ENCODE measurements at places on chromosomes 5 and 9. TPM values are rescaled to one million over a fixed set of nuclear protein-coding genes. Genes with fewer than 3 reads are reported as not detected.
A peak's percentile ranks its signal among the peaks of the same experiment; 100 is the strongest.

DNA sequence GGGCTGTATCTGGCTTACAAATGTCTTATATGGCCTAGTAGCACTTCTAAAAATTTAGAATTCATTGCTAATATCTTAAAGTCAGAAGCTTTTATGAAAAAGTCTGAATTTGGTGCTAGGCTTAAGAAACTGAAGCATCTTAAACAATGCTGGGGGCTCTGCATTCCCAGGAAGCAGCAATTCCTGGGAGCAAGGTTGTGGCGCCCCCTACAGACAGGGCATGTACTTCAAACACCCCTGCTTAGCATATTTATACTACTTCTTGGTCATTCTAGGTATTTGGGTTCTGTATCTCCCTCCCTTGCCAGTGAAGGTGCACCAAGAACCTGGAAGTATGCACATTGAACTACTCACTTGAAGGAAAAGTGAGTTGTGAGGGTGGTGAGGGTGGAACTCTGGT, 64.6 kb upstream of the GRIA1 start:
- DNase-seq: no peak
- no peaks in the 10 kb centered on the region for H3K27me3 ChIP-seq
- no peaks in the 10 kb centered on the region for H3K36me3 ChIP-seq
- H3K4me1 ChIP-seq: no peaks in the 10 kb centered on the region
- no peak overlapping the region for H3K4me3 ChIP-seq
- H3K27ac ChIP-seq: no peak overlapping the region

DNA sequence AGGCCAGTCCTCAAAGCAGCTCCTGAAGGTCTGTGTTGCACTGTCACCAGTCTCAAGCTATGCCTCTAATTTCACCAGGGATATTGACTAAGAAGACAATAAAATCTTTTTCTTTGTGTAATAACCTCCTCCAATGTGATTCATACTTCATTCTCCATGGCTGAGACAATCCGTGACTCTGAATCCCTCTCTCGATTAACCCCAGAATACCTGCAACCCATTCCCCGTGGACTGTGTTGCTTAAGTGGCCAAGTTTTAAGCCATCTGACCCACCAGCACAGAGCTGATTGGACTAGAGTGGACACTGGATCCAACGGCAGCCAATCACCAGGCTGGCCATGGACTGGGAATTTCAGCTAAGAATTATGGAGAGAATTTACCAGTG, 5.4 kb upstream of the CCIN start:
- no peaks in the 10 kb centered on the region for H3K27me3 ChIP-seq
- H3K4me1 ChIP-seq: peaks cover 28% of the 10 kb centered on the region
- no peak overlapping the region for H3K4me3 ChIP-seq
- peak overlapping the region; percentile 55 for H3K27ac ChIP-seq
- no peaks in the 10 kb centered on the region for H3K36me3 ChIP-seq

DNA sequence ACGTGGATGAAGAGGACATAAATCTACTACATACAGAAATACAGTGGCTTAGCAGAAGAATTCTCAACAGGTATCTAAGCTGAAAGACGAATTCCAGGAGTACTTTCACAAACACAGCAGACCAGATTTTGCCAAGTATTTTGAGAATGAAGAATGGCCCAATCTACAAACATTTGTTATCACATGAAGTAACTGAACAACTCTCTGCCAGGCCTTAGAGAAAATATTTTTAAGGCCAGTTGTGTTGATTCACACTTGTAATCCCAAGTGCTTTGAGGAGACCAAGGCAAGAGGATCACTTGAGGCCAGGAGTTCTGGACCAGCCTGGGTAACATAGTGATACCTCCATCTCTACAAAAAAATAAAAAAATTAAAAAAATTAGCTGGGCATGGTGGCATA, 14.3 kb downstream of the AGTPBP1 start:
- H3K4me3 ChIP-seq: no peak overlapping the region
- DNase-seq: no peak
- no peaks in the 10 kb centered on the region for H3K36me3 ChIP-seq
- no peak overlapping the region for H3K27ac ChIP-seq
- H3K27me3 ChIP-seq: no peaks in the 10 kb centered on the region

- H3K36me3 ChIP-seq: no peaks in the 10 kb centered on the region
- no peak for DNase-seq
- no peak overlapping the region for H3K27ac ChIP-seq
Measured at GRCh38 chr5:87851603-87852002, 417.0 kb downstream of the TMEM161B start.

- no peak for DNase-seq
- no peak overlapping the region for H3K4me3 ChIP-seq
- no peaks in the 10 kb centered on the region for H3K36me3 ChIP-seq
- no peak overlapping the region for H3K27ac ChIP-seq
- no peaks in the 10 kb centered on the region for H3K27me3 ChIP-seq
- H3K4me1 ChIP-seq: no peaks in the 10 kb centered on the region
Measured at GRCh38 chr5:95178046-95178651, 106.7 kb downstream of the MCTP1 start.

GRCh38 chr5:10297646-10298204, 10.0 kb downstream of the CMBL start:
- H3K36me3 ChIP-seq: no peaks in the 10 kb centered on the region
- H3K4me3 ChIP-seq: no peak overlapping the region
- H3K4me1 ChIP-seq: peaks cover 6% of the 10 kb centered on the region
- no peak for DNase-seq

DNA sequence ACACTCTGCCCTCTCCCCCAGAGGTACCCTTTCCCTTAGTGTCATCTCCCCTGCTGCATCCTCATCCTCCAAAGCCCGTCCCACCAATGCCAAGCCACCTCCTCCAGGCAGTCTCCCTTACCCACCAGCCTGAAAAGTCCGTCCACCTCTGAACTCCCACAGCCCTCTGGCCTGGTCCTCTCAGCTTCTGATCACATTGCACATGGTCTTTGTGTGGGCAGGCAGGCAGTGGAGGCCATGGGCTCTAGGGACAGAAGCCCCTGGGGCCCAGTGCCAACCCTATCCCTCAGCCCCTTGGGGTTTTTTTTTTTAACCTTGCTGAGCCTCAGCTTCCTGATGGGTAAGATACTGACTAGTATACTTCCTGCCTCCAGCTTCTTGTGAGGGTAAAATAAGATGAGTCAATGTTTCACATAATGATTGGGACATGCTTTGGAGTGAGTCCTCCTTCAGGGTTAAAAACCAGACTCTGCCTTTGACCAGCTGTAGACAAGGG, 19.4 kb downstream of the CSF1R start:
- no peaks in the 10 kb centered on the region for H3K27me3 ChIP-seq
- no peak for DNase-seq
- H3K27ac ChIP-seq: no peak overlapping the region
- peaks cover 4% of the 10 kb centered on the region for H3K4me1 ChIP-seq

The SPRY4 gene
- 89.8 TPM for total RNA-seq

The SUSD3 gene
- total RNA-seq: 4.8 TPM

The GNAQ gene
- 132 TPM for total RNA-seq

The SOX30 gene
- total RNA-seq: 0.12 TPM

The PCDHGC3 gene
- 109 TPM for total RNA-seq

The LAMC3 gene
- total RNA-seq: 28.5 TPM

The OR2V1 gene
- not detected for total RNA-seq

The DENND4C gene
- 105 TPM for total RNA-seq

The DMRTA1 gene
- 1.8 TPM for total RNA-seq

The RNF208 gene
- total RNA-seq: 6.7 TPM

The CDKN2A gene
- total RNA-seq: 5.1 TPM

The TNFSF8 gene
- 3.8 TPM for total RNA-seq

Measured in upper lobe of right lung (tissue), 1 donor.